NCI-H446 (cell line): ENCODE measurements at places on chromosomes 4 and X.
A peak's percentile ranks its signal among the peaks of the same experiment; 100 is the strongest.

- no peak for DNase-seq
Observed at GRCh38 chr4:141425124-141425523, 204.4 kb downstream of the ZNF330 start.

DNA sequence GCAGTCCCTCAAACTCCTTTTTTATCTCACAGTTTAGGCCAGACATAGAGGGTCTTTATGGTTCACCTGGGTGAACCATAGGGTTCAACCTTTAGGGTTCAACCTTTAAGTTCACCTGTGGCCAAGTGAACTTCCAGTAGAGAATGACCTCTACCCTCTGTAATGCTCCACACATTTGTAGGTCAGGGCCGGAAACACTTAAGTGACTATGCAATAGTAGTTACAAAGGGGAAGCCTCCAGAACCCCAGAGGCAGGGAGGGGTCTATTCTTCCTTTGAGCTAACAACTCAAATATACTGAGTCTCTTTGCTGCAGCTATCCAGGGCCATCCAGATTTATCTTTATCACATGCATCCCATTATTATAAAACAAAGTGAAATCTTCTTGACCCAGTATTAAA is 100.0 kb downstream of the LARP1B start:
- DNase-seq: no peak

DNA sequence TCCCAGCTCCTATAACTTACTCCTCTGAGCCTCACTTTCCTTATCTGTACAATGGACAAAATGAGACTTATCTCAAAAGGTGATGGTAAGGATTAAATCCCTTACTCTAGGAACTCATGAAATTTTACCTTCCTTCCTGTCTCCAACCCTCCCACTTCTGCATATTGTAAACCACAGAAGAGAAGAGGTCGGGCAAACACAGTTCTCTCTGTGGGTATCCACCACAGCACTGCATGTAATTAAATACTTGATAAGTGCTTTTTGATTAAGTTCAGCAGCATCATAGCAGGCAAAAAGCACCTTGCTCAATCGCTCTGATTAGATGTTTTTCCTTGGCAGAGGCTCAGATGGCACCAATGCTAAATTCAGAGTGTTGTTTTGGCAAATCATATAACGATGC is 17.3 kb upstream of the TMEM192 start:
- no peak for DNase-seq

GRCh38 chr4:183326853-183327252 is 4.6 kb upstream of the CLDN24 start:
- no peak for DNase-seq

DNA sequence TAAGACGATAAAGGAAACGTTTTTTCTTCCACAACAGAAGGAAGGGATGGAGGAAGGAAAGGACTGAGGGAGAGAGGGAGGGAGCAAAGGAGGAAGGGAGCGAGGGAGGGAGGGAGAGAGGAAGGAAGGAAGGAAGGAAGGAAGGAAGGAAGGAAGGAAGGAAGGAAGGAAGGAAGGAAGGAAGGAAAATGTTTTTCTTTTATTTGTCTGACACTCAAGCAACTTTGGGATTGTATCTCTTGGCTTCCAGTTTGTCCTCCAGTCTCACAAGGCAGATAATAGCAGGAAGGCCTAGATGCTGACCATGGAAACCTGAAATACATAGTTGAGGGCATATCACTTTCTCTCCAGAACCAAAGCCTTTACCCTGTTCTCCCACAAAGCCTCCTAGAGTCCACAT is 226.7 kb downstream of the ZNF674 start:
- no peak for DNase-seq

DNA sequence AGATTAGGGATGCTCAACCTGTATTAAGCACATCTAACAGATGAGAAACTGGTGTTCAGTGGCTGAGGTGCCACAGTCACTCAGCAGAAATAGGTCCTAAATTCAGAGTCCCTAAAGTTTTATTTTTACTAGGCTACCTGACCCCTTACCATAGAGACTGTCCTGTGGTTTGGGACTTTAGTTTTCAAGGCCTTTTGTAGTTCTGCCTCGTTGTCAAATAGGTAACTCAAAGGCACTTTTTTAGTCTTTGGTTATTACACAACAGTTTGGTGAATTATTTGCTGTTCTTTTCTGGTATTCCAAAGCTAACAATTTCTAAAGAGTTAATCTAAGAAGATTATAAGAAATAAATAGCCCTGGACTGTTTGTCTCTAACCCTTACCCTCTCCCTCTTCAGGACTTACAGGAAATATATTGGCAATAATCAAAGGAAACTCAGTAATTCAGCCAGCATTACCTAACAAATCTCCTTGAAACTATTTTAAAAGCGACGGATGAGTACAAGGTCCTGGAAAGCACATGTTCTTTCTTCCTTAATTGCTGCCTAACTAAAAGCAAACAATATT is 12.8 kb upstream of the SERTM2 start:
- no peak for DNase-seq

DNA sequence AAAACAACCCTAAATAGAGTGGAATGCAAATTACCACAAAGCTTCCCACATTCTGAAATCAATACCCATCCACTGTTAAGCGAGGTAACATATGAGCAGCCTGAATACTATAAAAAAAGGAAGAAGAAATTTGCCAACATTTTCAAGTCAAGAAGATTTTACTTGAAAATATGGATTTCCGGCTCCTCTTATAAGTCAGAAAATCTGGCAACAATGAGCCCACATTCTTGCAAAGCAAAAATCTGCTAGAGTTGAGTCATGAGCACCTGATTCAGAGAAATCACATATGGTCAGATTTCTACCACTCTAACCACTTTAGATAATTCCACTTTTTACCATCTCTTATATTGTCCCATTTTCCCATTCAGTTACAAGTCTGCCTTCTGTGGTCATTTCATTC is 395.7 kb downstream of the DTHD1 start:
- DNase-seq: peak; percentile 54

GRCh38 chrX:71871367-71871766 is 39.3 kb upstream of the NHSL2 start:
- no peak for DNase-seq

GRCh38 chr4:155667568-155668511 is 1.2 kb downstream of the GUCY1A1 start:
- DNase-seq: peak; percentile 38

DNA sequence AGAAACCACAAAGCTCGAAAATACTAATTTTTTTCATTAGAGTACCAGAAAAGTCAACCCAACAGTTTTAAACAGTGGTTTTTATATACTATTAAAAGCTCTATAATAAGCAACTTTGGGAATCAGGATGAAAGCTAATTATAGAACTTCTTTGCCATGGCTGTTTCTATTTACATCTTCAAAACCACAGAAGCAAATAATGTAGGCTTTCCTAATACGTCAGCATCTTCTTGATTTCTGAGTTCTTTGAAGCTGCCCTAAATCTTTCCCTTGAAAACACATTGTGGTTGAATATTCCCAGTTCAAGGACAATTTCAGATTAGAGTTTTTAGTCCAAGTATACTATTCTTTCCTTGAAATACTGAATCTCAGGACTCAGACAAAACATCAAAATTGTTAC is 460.2 kb upstream of the FAT1 start:
- no peak for DNase-seq

GRCh38 chrX:129682979-129683378 is 28.2 kb upstream of the APLN start:
- DNase-seq: no peak

GRCh38 chr4:106325800-106326199 is 9.4 kb downstream of the AIMP1 start:
- DNase-seq: no peak

DNA sequence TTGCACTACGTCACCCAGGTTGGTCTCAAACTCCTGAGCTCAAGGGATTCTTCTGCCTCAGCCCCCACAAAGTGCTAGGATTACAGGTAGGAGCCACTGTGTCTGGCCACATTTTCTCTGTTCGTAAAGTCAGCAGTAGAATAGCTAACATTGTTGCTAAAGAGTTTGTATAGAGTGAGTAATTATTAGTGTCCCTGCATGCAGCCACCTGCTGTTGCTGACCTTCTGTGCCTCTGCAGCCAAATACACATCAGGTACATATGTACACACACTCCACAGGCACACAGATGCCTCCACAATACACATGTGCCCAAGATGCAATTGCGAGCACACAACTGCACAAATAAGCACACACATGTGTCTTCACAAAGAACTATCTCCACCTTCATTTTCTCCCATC is 10.9 kb downstream of the DRD5 start:
- DNase-seq: no peak

GRCh38 chr4:123090886-123091285 is 168.5 kb upstream of the NUDT6 start:
- no peak for DNase-seq

- DNase-seq: no peak
Observed at GRCh38 chrX:45822124-45822523, 621.4 kb upstream of the DIPK2B start.

DNA sequence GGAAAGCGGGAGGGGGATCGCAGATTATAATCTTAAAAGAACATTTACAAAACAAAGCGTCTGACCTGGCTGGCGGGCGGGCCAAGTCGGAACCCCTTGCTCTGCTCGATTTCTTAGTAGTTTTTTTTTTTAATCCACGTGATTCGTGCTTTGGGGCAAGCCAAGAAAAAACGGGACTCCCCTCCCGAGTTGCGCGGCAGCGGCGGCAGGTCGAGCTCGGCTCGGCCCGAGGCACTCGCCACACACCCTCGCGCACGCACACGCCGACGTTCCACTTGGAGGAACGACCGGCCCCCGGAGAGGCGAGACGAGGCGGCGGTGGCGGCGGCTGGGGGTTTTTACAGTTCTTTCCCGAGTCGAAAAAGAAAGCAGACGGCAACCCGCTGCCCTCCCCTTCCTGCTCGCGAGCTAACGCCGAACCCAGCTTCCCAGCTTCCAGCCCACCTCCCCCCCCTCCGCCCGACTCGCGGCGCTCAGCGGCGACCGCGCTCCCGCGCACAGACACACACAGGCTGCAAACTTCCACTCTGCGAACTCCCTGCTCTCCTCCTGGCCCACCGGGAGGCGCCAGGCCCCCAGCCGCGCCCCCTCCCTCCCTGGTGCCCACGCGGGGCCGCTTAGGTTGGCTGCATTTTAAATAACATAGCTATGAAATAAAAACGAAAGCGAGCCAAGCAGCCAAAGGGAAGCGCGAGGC is 1.2 kb downstream of the BCOR start:
- peak; percentile 36 for DNase-seq

- DNase-seq: no peak
Observed at GRCh38 chr4:59341506-59341905, 1858.6 kb upstream of the ADGRL3 start.

GRCh38 chrX:35728481-35728880 is 69.7 kb upstream of the MAGEB16 start:
- no peak for DNase-seq

DNA sequence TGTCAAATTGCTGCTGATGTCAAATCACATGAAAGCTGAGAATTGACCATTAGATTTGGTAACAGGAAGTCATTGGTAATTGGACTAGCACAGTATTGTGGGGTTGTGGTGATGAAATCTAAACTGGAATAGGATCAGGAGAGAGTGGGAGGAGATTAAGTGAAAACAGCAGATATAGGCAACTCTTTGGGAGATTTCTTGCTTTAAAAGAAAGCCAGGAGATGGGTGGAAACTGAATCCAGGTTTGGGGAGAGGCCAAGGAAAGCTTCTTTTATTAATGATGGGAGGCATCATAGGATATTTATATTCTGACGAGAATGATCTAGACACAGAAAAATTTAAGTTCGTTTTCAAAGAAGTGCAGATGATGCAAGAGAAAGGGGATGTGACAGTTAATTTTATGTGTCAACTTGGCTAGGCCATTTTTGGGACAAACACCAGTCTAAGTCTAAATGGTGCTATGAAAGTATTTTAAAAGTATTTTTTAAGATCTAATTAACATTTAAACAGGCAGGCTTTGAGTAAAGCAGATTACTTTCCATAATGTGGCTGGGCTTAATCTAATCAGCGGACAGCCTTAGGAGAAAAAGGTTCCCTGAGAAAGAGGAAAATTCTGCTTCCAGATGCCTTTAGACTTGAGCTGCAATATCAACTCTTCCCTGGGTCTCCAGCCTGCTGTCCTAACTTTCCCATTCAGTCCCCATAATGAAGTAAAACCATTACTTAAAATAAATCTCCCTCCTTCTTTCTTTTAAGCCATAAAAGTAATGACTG is 24.7 kb downstream of the SEC24D start:
- no peak for DNase-seq

- DNase-seq: no peak
Observed at GRCh38 chrX:25650216-25650820, 487.8 kb upstream of the MAGEB18 start.

- no peak for DNase-seq
Observed at GRCh38 chr4:108544481-108544880, 75.9 kb upstream of the RPL34 start.

GRCh38 chr4:119038116-119038841 is 97.4 kb upstream of the MYOZ2 start:
- no peak for DNase-seq

- no peak for DNase-seq
Observed at GRCh38 chr4:73891739-73892405, 22.7 kb downstream of the CXCL1 start.

DNA sequence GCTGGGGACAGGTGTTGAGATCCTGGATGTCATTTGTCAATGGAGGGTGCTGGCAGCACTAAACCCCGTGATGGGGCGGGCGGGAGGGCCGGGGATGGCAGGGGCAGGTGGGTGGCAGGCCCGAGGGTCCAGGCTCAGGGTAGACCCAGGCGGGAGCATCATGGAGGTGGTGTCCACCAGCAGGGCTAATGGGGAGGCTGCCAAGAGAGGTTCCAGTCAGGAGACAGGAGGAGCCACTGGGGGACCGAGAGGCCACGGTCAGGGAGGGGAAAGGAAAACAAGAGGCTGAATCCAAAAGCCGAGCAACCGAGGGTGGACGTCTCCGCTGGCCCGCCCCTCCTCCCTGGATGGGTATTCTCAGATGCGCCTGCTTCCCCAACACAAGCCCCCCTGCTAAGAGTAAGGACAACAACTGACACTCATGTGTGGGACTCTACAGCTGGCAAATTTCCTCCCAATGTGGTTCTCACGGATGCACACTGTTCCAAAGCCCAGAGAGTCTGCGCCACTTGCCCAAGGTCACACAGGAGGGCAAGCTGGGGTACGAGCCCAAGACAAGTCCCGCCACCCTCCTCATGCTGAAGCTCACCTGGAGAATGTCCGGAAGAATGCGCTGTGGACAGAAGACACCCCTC is 132.0 kb downstream of the CPZ start:
- no peak for DNase-seq

GRCh38 chr4:56990109-56990905 is 11.6 kb downstream of the POLR2B start:
- DNase-seq: no peak

- no peak for DNase-seq
Observed at GRCh38 chrX:154836163-154836562, 1.7 kb upstream of the SMIM9 start.
